ENCODE measurements at places on chromosomes 16 and 17.

- DNase-seq, result no peak
Measured at GRCh38 chr17:39660397-39661385, 4.5 kb upstream of the TCAP start.

DNA sequence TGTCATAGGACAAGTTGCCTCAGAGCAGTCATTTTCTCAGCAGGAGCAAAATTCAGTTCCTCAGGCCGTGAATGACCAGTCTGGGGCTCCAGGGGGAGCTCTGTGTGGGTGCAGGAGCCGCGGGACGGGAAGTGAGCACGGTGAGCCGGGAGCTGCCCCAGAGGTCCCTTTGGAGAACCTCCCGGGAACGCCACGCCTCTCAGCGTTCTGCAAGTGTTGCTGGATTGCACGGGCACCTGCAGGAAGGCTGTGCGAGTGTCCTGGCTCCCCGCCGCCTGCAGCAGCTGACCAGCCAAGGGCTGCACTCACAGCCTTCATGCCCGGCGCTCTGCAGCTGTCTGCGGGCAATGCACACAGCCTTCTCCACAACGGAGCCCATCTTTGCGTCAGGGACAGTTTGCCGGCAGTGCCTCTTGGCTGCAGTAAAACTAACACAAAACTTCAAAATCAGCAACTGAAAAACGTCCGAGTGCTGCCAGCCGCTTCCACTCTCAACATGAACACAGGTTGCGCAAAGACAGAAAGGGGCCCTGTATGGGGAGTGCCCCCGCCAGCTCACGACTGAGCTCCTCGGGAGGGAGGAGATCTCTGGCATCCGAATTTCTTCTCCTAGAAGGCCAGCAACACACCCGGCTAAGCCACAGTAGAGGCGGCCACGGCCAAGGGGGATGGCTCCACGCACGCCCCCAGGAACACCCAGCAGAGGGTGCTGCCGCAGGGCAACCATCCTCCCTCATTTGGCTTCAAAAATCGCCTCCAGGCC is 16.0 kb downstream of the NDUFAF8 start:
- DNase-seq, result peak; percentile 77

GRCh38 chr16:78755751-78756661 is 656.6 kb downstream of the WWOX start:
- no peak for DNase-seq

DNA sequence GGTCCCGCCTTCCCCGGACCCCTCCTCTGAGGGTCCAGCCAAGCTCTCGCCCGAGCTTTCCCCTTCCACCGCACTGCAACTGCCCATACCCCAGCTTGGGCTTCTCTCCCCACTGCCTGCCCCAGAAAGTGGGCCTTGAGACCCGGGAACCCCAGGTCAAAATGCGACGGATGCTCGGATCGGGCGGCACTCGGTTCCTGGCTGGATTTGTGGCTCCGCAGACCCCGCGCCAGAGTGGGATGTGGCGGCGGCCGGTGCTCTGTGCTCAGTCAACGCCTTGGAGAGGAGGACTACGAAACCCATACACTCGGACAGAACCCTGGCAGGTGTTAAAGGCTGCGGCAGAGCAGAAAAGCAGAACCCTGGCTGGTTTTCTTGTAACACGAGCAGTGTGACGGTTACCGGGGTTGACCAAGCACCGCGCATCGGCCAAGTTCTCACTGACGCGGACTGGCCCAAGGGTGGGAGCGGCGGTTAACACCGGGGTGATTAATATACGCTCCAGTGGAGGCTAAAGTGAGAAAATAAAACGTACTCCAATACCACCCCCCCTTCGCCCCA is 885 bp upstream of the SLFN13 start:
- DNase-seq, result no peak

DNA sequence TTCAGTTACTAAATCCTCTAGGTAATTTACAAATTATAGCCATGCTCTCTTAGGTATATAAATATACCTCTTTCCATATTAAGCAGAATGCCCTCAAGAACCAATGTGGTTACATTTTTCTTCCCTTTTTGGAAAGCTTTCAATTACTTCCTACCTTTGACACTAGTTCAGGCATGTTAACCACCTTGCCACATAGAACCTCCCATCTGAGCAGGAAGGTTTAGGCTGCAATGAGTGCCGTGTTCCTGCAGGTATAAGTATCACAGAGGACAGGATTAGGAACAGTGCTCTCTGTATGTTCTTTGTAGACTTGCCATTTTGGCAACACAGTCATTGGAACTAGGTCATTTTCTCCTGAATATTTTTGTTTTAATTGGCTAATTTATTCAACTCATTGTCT is 20.1 kb downstream of the KRT25 start:
- DNase-seq, result no peak

DNA sequence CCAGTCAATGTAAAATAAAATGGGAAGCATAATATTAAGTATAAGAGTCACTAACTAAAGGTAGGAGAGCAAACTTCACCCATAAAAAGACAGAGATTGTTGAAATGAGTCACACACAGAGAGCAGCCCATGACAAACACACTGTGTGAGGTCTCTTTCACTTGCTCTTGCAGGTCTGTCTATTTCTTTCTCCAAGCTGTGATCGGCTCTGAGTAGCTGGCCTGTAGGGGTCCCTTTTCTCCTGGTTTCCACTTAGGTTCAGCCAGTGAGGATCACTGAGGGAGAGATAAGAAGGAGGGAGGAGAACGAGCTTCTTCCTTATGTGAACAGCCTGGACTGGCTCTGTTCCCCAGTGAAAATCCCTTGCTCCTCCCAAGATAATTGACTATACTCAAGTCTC is 133.7 kb upstream of the HS3ST3A1 start:
- peak; percentile 29 for DNase-seq

DNA sequence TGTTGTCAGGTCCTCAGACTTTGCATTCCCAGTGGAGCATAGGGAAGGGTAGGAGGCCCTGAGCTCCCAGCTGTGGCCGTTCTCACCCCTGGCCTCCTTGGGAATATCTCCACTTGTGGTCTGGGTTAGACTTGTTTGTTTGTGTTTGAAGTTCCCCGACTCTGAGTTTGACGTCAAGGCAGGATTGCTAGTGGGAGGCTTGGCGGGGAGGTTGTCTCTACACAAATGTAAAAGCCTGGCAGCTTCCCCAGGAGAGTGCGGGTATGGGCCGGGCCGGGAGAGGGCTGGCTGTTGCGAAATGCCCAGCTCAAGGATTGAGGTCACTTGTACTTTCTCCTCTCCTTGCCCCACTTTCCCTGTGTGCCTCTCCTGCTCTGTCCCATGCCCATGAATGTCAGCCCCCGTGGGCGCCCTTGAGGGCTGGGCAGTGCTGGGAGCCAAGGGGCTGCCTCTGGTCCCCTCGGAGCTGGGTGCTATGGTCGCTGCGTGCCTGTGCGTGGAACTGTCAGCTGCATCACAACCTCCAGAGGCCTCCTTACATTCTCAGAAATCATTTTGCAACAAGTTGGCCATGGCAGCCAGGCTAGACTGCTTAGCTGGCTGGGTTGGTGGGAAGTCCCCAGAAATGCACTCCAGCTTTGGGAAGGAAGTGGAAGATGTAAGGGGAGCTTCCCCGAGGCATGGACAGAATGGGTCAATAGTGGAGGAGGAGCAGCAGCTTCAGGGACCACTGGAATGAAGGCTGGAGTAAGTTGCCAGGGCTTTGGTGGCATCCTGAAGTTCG is 84.3 kb downstream of the KSR1 start:
- DNase-seq, result peak; percentile 23

- peak; percentile 45 for DNase-seq
Measured at GRCh38 chr17:79779661-79780365, 1.9 kb downstream of the CBX2 start.

DNA sequence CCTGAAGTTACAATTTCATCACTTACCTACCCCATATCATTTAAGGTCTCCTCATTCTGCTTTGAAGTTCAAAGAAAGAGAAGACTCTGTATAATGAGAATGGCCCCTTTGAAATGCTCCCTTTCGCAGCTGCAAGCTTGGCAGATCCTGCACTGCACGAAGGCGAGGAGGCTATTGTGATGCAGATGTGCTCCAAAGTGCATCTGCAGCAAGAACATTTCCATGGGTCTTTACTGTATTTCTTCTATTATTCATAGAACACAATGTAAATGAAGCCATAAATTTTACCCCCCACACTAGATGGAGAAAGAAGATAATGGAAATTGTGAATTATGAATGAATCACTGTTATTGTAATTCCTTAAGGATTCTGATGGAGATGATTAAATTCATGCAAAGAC is 178.7 kb downstream of the CHD9NB start:
- DNase-seq, result no peak

DNA sequence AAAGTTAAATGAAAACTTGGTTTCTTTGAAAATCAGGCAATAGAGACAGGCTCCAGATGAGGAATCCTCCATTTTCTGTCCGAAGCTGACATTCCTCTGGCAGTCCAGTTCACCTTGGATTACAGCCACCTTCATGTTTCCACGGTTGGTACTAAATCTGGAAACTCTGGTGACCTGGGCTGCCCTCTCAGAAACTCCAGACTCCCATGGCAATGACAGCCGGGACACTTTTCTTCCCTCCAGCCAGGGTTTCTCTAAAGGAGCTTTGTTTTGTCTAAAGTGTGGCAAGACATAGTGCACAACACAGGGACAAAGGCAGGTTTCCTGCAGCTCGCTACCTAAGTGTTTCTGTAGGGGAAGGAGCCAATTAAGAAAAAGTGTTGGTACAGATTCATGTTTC is 36.0 kb downstream of the CLUAP1 start:
- DNase-seq, result no peak

DNA sequence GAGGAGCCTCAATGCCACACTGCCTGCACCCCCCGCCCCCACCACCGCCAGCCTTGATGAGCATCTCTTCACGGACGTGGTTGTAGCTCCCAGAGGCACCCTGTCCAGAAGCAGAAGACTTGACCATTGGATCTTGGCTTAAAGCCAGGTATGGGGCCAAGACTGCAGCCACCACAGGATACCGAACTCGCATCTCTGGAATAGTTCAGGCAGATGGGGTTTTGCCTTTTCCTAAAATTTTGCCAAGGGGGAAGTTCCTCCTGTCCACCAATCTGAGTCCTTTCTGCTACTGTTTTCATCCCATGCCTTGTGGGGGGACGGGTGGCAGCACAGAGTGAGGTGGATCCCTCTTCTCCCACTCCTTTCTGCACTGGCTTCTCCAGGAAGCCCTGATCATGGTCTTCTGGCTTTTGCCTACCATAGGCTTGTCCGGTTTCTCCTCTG is 939 bp downstream of the CORO6 start:
- no peak for DNase-seq

GRCh38 chr17:2854143-2855055 is 58.2 kb downstream of the RAP1GAP2 start:
- peak; percentile 34 for DNase-seq

- no peak for DNase-seq
Measured at GRCh38 chr16:86565181-86565631, 1.4 kb upstream of the FOXC2 start.

DNA sequence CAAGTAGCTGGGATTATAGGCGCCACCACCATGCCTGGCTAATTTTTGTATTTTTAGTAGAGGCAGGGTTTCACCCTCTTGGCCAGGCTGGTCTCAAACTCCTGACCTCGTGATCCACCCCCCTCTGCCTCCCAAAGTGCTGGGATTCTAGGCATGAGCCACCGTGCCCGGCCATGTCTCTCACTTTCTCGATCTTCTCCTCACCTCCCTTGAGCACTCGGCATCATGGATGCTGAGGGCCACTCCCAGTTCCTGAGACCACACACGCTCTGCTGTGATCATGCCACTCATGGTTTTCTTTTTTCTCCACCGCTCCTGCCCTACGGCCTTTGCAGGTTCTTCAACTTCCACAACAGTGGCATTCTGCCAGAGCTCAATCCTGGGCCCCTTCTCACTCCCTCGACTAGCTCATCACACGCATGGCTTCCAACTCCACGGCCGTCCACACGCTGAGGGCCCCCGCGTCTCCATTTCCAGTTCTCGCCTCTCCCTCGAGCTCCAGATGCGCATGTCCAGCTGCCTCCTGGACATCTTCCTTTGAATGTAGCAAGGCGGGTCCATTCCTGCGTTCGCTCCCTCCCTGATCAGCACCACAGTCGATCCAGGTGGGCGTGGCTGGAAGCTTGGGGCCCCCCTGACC is 5.5 kb upstream of the NCBP3 start:
- no peak for DNase-seq

- DNase-seq, result no peak
Measured at GRCh38 chr17:52790359-52790955, 631.9 kb upstream of the CA10 start.

DNA sequence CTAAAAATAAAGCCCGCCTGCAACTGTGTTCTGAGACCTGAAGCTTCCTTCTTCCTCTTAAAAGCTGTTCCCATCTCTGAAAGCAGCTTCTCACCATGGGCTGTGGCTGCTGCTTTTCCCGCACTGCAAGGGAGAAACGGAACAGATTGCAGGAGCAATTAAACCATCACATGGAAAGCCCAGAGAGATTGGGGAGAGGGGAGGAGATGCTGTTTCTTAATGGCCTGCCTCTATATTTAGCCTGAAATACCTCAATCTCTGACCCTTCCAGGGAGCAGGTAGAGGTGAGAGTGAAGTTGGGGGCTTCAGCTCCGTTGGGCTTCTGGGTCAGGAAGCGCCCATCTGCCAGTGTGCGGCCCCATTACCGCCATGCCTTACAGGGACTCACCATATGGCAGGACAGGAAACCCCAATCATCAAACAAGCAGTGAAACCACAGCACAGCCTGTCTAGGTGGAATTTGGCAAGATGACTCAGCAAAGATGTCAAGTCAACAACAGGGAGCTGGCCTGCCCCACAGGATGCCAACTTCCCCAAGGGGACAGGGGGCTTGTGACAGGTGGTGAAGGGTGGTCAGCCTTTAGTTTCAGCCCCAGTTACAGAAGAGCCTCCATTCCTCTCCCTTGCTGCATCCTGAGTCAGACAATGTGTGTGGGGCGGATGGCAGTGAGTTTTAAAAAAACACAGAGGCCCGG is 286.6 kb upstream of the CCL2 start:
- DNase-seq, result no peak

- DNase-seq, result peak; percentile 14
Measured at GRCh38 chr16:68605746-68606145, 39.4 kb upstream of the CDH3 start.

- peak; percentile 14 for DNase-seq
Measured at GRCh38 chr17:82859431-82860403, 19.9 kb upstream of the ZNF750 start.

DNA sequence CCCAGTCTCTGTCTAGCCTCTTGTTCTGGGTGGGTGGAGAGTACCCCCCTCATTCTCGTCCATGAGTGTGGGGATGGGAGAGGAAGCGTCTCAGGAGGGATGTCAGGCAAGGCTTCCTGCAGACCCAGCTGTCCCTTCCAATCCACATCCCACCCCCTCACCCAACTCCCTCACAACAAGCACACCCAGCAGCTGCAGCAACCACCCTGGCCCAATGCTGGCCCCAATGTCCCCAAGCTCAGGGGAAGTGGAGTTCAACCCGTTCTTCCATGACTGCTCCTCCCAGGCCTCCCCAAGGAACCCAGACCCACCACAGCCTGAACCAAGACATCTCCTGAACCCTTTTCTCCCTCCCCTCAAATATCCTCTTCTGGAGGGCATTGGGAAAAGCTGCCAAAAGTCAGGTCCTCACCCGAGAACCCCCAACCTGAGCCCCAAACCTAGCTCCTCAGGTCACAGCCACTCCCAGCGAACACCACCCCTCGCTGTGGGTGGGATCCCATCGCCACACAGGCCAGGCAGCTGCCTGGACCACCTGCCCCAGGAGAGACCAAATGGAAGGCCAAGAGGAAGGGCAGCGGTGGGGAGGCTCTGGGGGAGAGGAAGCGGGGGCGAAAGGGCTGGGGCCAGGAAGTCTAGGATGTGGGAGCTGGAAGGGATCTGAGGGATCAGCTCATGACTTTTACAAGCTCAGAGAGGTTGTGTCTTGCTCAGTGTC is 47.6 kb downstream of the FZD2 start:
- no peak for DNase-seq

All from PC-3 (cell line).